ENCODE measurements at places on chromosomes 13 and 19.

DNA sequence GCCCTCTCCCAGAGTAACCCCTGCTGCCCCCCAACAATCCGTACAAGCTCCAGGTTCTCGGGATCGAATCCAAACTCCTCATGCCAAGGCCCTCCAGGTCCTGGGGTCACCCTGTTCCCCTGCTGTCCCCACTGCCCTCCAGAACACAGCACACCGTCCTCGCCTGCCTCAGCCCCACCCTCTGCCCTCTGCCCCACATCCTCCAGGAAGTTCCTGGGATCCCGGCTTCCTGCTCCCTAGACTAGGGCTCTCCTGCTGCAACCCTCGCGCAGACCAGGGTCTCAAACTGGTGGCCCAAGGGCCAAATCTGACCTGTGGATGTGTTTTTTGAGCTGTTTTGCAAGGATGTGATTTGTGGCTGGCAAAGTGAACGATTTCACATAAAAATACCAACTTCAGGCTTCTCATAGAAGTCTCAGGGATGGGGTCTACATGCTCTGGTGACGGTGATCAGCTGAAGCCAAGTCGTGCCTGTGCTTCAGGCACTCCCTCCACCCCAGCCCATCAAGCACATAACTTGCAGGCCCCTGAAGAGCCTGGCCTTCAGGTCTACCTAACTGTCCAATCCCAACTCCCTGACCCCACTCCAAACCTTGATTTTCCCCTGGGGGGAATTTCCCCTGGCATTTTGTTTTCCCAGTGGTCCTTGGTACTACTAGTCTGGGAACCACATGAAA is 1.8 kb downstream of the RABAC1 start:
- no peak for DNase-seq

GRCh38 chr13:111926501-111927180 is 140.3 kb upstream of the SOX1 start:
- DNase-seq: no peak

GRCh38 chr19:739998-740715 is 10.8 kb upstream of the MISP start:
- DNase-seq: no peak

GRCh38 chr13:55783841-55784240 is 1356.9 kb upstream of the PRR20A start:
- no peak for DNase-seq

DNA sequence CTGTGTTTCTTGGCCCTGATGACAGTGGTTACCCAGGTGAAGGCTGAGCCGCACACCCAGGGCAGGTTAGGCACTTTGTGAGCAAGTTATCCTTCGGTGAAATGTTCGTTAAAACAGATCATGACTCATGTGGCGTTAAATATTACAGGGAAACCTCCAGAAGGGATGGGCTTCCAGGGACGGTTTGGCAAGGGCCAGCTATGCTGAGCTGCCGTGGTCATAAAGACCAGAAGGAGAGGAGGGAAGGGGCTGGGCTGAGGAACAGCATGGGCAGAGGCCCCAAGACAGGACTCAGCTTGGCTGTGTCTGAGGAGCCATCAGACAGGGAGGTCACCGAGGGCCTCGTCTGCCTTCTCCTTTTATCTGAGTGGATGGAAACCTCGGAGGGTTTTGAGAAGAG is 47.5 kb downstream of the ATP11A start:
- no peak for DNase-seq

DNA sequence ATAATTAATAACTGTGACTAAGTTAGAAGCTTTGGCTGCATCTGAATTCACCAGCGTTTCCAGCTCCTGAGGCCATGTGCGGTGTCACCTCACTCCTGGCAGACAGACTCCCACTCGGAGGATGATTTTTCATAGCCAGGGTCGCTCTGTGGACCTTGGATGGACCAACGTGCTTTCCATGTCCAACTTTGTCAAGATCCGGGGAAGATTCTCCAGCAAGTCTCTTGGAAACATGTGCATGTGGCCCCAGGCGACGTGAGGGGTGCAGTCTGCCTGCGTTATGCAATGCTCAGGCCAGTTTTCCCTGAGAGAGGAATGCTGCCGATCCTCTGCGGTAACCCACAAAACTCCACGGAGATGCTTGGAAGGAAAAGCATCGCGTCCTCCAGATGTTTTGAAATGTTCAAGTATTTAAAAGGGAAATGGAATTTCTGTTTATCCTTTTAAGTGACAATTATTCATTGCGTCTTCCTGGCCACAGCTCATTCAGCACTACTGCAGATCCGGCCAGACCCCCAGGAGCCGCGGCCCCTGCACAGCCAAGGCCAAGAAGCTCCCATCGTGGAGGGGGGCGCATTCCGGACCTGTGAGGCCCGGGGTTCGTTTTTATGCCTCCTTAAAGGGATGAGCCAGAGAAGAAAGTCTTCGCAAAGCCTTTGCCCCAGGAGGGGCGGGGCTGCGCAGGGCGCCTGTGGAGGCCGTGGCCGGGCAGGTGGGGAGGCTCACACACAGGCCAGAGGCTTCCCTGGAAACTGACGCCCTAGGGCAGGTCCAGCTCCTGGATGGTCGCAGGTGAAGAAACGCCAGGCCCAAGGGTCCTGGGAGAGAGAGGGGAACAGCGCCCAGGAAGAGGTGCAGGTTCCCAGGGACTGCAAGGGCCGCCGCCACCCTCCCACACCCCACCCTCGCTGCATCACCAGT is 46.0 kb downstream of the C13orf46 start:
- no peak for DNase-seq

DNA sequence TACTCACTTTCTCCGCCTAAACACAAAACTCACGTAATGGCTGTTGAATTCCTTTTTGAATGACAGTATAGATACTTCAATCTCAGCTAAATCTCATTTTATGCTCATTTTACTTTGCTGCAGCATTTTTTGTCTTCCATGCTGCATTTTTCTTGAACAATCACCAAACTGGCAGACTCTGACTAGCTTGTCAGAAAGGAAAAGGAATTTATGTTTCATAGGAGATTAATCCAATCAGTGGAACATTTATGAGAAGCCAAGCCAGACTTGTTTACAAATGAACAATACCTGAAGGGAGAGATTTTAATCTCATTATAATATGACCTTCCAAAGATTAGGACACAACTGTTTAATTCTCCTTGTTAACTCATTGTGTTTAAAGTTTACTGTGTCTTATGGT is 1044.3 kb downstream of the DIAPH3 start:
- no peak for DNase-seq

GRCh38 chr13:83773961-83774360 is 108.3 kb downstream of the SLITRK1 start:
- DNase-seq: no peak

GRCh38 chr13:32087955-32088747 is 56.6 kb downstream of the FRY start:
- no peak for DNase-seq
